Right lung (tissue), 10 donors: ENCODE measurements at places on chromosomes 13 and 19. TPM values are rescaled to one million over a fixed set of nuclear protein-coding genes. Genes with fewer than 3 reads are reported as not detected.
A peak's percentile ranks its signal among the peaks of the same experiment; 100 is the strongest.

The CARD8 gene
- polyA plus RNA-seq = 58.7 TPM

GRCh38 chr13:98526182-98526512 lies 50.8 kb downstream of the STK24 start:
- DNase-seq = no peak

The CGB5 gene
- not detected for polyA plus RNA-seq

- DNase-seq = no peak
These were observed 379 bp upstream of the ZNF470 start for GRCh38 chr19:56566904-56567273.

DNA sequence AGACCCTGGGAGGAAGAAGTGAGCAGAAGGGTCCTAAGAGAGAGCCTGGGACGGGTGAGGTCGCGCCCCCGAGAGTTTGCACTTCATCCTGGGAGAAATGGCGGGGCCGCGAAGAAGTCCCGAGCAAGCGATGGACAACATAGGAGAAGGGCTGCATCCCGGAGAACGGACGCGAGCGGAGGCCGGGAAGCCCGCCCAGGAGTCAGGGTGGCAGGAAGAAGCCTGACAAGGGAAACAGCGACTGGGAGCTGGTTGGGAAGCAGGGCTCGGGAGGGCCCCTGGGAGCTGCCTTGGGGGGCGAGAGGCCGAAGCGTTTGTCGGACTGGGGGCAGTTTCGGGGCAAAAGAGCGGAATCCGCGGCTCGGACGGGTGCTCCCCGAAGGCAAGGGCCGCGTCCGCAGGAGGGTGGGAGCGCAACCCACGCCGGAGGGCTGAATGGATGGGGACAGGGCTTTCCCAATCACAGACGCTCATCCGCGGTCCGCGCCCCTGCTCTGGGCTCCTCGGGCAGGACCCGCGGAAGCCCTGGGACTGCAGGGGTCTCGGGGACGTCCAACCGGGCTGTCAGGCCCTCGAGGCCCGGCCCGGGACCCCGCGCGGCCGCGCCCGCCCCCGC lies 469 bp downstream of the ABHD17A start:
- DNase-seq = no peak

- no peak for DNase-seq
These were observed 109.3 kb downstream of the KLF12 start for GRCh38 chr13:74024856-74025255.

GRCh38 chr13:73664851-73665250 lies 469.4 kb downstream of the KLF12 start:
- DNase-seq = no peak

DNA sequence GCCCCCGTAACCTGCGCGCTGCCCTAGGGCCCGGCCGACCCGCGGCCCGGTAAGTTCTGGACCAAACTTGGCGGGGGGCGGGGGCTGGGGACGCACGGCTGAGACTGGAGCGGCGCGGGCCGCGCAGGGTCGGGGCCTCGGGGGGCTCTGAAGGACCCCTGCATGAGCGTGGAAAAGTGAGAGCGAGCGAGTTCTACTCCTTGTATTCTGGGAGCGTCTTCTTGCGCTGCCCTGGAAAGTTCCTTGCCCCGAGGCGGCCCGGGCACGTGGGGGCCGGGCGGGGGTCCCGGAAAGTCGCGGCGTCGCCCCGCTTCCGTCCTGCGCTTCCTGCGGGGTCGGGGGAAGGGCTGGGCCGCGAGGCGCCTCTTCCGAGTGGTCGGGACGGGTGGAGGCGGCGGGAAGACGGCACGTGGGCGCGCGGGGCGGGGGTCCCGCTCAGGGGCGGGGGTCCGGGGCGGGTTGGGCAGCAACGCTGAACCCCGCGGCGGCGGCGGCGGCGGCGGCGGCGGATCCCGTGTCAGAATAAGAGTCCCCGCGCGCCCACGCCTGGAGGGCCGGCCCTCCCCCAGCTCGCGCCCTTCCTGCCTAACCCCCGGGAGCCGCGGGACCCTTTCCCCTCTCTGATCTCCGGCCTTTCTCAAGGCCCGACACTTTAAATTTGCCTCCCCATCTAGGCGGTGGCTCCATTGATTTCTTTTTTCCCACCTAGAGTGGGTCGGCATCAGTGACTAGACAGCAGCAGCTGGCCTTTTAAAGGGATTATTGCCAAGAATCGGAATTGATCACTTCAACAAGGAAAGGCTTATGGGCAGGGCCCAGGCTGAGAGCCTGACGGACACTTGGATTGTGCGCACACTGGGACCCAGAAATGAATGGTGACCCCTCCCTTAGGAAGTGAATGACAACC lies 749 bp downstream of the GATAD2A start:
- peak; percentile 57 for DNase-seq

GRCh38 chr13:20706661-20707060 lies 3.2 kb downstream of the IL17D start:
- no peak for DNase-seq

DNA sequence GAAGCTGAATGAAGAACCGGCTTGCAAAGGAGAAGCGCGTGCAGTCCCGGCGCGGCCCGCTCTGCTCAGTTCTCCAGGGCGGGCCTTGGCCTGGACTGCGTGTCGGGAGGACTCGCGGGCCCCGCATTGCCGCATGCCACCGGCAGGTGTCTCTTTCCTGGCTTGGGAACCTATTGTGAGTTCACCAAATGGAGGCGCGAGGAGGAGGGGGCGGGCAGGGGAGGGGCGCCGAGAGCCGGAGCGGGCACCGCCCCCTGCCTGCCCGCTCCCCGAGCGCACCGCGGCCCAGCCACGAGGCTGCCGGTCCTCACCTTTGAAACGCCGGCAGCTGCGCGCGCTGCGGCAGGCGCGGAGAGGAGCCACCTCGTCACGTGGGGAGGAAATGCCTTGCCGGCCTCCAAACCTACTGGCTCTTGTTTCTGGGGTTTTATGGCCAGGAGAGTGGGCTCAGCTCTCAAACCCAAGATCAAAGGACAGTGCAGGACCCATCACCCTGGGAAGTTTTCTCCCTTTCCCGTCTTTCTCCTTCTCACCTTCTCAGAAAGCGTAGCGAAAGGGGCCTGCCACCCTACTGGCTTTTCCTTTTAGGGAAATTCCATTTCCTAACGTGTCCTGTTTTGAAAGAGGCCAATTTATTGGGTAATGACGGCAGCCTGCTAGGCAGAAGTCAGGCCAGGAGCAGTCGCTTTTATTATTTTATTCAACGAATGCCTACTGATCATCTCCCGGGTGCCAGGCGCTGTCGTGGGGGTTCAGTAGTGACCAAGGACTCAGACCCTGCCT lies 13.8 kb upstream of the UBE2L5 start:
- DNase-seq = peak; percentile 87

- DNase-seq = no peak
These were observed 398.2 kb upstream of the NBEA start for GRCh38 chr13:34543836-34544235.

GRCh38 chr19:4979211-4979807 lies 10.4 kb downstream of the KDM4B start:
- DNase-seq = no peak
